ENCODE measurements at places on chromosomes 11 and 22. TPM values are rescaled to one million over a fixed set of nuclear protein-coding genes. Genes with fewer than 3 reads are reported as not detected.

DNA sequence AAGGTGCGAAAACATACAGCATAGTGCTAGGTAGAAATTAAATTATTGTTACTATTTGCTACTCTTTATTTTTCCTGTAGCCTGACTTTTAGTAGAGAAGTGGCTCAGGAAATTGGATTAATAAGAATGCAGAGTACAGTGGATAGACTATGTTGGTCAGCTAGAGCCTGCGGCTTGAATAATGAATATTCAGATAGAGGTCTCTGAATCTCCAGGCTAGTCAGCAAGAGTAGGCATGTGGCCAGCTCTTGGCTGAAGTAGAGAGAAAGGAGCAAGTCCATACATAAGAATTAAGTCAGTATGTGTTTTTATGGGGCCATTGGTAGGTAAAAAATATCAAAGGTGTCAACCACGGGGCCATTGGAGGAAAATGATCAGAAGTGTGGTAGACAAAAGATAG, 413.5 kb downstream of the NELL1 start:
- no peaks in the 10 kb centered on the region for H3K4me1 ChIP-seq
- DNase-seq, result no peak
- H3K4me3 ChIP-seq, result no peak overlapping the region
- H3K27me3 ChIP-seq, result no peaks in the 10 kb centered on the region
- H3K27ac ChIP-seq, result no peak overlapping the region
- no peaks in the 10 kb centered on the region for H3K36me3 ChIP-seq

- peak overlapping the region; percentile 100 for H3K27ac ChIP-seq
- no peak overlapping the region for H3K4me3 ChIP-seq
- no peak for DNase-seq
- no peaks in the 10 kb centered on the region for H3K27me3 ChIP-seq
- peaks cover 59% of the 10 kb centered on the region for H3K4me1 ChIP-seq
Observed at GRCh38 chr11:65417702-65418430, 4.7 kb upstream of the NEAT1 start.

GRCh38 chr11:46710821-46711269, 8.2 kb upstream of the F2 start:
- peak; percentile 92 for DNase-seq
- H3K4me1 ChIP-seq, result peaks cover 31% of the 10 kb centered on the region
- peaks cover 5% of the 10 kb centered on the region for H3K36me3 ChIP-seq
- no peak overlapping the region for H3K4me3 ChIP-seq
- peak overlapping the region; percentile 94 for H3K27ac ChIP-seq

DNA sequence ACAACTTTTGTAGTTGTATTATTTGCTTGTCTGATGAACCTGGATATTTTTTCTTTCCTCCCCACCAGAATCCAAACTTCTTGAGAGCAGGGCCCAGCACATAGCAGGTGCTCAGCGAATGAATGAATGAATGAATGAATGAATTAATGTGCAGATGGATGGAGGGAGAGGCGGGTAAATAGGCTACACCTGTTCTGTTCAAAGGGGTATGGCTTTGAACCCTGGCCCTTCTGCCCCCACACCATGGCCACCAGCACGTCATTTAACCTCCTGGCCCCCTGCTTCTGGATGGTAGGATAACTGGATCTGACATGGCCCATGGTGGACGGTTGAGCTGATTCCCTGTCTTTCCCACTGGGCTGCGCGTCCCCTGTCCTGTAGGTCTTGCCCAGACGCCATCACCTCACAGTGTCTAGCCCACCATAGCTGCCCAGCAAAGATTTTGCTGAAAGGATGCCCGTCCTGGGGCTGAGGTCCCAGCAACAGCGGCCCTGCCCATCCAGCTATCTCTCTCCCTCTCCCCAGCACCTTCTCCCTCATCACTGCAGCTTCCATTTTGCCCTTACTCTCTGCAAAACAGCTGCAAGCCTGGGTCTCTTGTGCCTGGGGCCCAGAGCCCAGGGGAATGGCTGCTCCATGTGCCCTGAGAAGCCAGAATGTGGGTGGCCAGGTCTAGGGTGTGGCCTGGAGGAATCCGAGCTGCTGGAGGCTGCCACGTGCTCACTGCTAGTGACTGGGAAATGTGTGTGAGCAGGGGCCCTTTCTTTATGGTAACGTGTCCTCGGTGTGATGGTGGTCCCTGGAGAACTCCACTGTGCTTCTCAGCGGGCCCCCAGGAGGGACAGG, 49.3 kb upstream of the LINC01488 start:
- H3K27me3 ChIP-seq, result no peaks in the 10 kb centered on the region
- no peaks in the 10 kb centered on the region for H3K36me3 ChIP-seq
- peak; percentile 84 for DNase-seq
- H3K4me1 ChIP-seq, result peaks cover 7% of the 10 kb centered on the region
- H3K27ac ChIP-seq, result no peak overlapping the region
- H3K4me3 ChIP-seq, result no peak overlapping the region

DNA sequence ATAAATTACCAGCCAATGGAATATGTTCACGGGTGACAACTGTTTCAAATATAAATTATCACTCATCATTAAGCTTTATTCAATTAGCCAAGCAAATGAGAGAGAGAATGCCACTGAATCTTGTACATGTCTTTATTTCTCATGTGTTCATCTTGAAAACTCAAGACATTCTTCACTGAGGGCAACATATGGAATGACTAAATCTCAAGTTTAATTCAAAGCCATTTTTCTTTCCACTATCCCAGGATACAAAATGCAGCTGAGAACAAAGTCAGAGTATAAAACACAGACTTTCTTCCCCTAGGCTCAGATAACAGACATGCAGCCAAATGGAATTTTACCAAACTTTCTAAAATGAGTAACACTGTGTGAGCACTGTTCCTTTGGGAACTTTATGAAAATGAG, 12.1 kb upstream of the BBOX1 start:
- H3K27me3 ChIP-seq, result no peaks in the 10 kb centered on the region
- H3K36me3 ChIP-seq, result no peaks in the 10 kb centered on the region
- H3K4me1 ChIP-seq, result peaks cover 4% of the 10 kb centered on the region
- no peak overlapping the region for H3K27ac ChIP-seq

DNA sequence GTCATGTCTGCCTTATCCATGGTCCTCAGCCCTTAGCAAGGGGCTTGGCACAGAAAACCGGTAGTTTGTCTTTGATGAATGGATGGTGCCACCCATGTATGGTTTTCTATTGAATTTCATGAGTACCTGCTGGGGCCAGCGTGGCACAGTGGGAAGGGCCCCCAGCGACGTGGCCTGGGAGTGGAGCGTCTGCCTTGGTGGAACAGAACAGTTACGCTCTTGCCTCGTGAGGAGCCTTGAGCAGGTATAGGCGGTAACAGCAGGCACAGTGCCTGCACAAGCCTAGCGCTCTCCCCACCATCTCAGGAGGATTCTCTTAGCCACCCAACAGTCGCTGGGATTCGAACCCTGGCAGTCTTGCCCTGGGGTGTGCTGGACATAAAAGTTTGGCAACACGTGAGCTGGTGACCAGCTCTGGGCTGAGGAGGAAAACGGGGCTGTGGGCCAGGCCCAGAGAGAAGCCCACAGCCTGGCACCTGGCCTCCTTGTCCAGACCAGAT, 3.0 kb upstream of the SSH3 start:
- peaks cover 52% of the 10 kb centered on the region for H3K36me3 ChIP-seq
- no peak overlapping the region for H3K4me3 ChIP-seq
- no peak overlapping the region for H3K27ac ChIP-seq
- no peaks in the 10 kb centered on the region for H3K27me3 ChIP-seq
- peaks cover 16% of the 10 kb centered on the region for H3K4me1 ChIP-seq
- DNase-seq, result no peak

DNA sequence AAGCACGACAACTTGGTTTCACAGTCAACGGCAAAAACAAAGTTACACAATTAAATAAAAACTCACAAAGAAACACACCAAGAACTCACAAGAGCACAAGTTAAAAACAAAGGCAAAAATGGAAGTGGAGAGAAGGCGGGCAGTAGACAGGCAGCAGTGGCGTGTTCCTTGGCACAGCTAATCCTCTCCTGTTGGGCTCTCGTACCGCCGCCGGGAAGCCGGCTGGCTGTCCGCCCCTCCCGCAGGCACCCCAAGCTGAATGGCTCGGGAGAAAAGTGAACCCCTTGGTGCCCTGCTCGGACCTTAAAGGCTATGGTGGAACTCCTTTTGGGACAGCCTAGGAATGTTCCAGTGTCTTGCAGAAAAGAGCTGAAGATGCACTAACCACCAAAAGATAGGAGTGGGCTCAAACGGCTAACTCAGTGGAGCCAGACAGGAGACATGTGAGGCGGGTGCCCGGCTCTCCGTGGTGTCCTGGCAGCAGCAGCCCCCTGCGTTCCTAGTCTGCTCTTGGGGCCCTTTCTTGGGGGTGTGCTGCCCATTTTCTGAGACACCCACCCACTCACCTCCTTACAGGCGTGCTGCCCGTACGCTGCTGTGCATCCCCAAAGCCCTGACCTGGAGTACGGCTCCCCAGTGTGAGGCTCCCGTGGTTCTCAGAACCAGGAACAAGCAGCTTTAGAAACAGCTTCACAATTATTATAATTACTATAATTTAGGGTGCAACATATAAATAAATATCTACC, 86.1 kb upstream of the BID start:
- peak; percentile 50 for DNase-seq
- peaks cover 26% of the 10 kb centered on the region for H3K36me3 ChIP-seq
- H3K27me3 ChIP-seq, result no peaks in the 10 kb centered on the region
- H3K4me3 ChIP-seq, result no peak overlapping the region
- H3K4me1 ChIP-seq, result no peaks in the 10 kb centered on the region

GRCh38 chr22:43451371-43452050, 39.7 kb downstream of the MPPED1 start:
- no peak for DNase-seq
- H3K4me1 ChIP-seq, result no peaks in the 10 kb centered on the region
- no peak overlapping the region for H3K4me3 ChIP-seq
- H3K27me3 ChIP-seq, result no peaks in the 10 kb centered on the region

DNA sequence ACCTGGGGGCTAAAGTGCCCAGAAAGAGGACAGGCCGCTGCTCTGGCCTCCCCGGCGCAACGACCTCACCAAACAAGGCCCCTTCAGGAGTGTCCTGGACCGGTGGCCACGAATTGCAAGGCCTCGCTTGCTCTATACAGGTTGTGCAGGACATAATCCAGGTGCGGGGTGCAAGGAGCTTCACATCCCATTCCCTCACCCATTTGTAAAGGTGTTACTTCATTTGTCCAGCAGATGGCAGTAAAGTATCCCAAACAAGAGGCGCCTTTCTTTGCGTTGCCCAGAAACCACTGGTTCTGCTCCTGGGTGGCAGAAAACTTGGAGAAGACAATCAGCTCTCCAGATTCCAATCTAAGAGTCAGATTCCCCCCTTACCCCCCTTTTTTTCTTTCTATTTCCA, 35.9 kb upstream of the PRDM11 start:
- H3K27me3 ChIP-seq, result peaks cover 19% of the 10 kb centered on the region
- H3K4me1 ChIP-seq, result no peaks in the 10 kb centered on the region
- peak; percentile 92 for DNase-seq
- H3K4me3 ChIP-seq, result no peak overlapping the region
- H3K27ac ChIP-seq, result no peak overlapping the region
- no peaks in the 10 kb centered on the region for H3K36me3 ChIP-seq

DNA sequence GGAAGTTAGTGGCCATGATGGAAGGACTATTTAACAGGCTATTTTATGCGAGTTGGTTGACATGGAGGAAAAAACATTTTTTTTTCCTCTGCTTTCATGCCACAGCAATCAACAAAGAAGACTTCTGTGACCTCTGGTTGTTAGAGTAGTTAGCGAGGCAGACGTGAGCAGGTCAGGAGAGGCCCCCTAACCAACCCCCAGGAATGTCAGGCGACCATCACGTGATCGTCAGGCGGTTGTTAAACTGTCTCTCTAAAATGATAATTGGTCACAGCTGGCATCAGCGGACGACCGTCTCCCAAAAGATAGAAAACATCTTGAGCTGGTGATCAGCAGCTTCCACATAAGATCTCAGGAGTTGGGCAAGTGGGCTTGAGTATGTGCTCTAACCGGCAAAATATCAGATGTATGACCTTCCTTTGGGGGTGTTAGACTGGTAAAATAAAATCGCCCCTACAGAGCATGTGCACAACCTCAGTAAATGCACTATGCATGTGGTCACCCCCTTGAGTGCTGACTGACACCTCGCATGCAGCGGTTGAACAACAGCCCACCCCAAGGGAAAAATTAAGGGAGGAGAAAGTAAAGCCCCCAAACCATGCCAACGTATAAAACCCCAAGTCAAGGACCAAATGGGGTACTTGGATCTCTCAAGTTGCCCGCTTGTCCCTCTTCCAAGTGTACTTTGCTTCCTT, 20.9 kb upstream of the NARS2 start:
- peaks cover 9% of the 10 kb centered on the region for H3K4me1 ChIP-seq
- DNase-seq, result no peak
- no peak overlapping the region for H3K4me3 ChIP-seq
- no peaks in the 10 kb centered on the region for H3K27me3 ChIP-seq
- no peaks in the 10 kb centered on the region for H3K36me3 ChIP-seq

- DNase-seq, result no peak
- peak overlapping the region; percentile 78 for H3K4me3 ChIP-seq
- H3K4me1 ChIP-seq, result peaks cover 54% of the 10 kb centered on the region
- no peaks in the 10 kb centered on the region for H3K27me3 ChIP-seq
- no peaks in the 10 kb centered on the region for H3K36me3 ChIP-seq
Observed at GRCh38 chr11:35526370-35526792, 965 bp upstream of the PAMR1 start.

- H3K36me3 ChIP-seq, result no peaks in the 10 kb centered on the region
- no peak overlapping the region for H3K4me3 ChIP-seq
- H3K27me3 ChIP-seq, result peaks cover 3% of the 10 kb centered on the region
- no peaks in the 10 kb centered on the region for H3K4me1 ChIP-seq
- no peak for DNase-seq
Observed at GRCh38 chr11:8290081-8290810, 26.6 kb upstream of the LMO1 start.

GRCh38 chr11:36953976-36954375, 355.9 kb upstream of the RAG2 start:
- H3K36me3 ChIP-seq, result no peaks in the 10 kb centered on the region

GRCh38 chr11:44366741-44367140, 56.8 kb upstream of the ALX4 start:
- DNase-seq, result no peak
- no peak overlapping the region for H3K4me3 ChIP-seq
- H3K4me1 ChIP-seq, result no peaks in the 10 kb centered on the region
- H3K27ac ChIP-seq, result no peak overlapping the region

DNA sequence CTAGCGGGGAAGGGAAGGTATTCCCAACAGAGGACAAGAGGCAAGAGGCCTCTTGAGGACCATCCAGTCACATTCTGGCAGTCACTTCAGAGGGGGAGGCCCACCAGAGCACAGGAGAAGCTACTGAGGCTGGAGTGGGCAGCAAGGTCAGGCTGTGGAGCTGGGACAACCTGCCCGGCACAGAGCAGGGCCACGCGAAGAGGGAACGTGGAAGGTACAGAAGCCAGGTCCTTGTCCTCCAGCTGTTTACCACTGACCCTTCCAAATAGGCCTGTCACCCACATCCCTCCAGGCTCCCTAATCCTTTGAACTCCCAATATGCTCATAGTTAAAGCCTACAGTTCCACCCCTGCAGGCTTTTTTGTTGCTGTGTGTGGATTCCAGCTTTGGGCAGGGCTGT, 76.9 kb downstream of the IGLL1 start:
- H3K36me3 ChIP-seq, result no peaks in the 10 kb centered on the region
- no peaks in the 10 kb centered on the region for H3K4me1 ChIP-seq
- no peak overlapping the region for H3K27ac ChIP-seq
- H3K4me3 ChIP-seq, result no peak overlapping the region
- no peaks in the 10 kb centered on the region for H3K27me3 ChIP-seq

C11orf52 gene
- 1.2 TPM for total RNA-seq

TRIM49 gene
- total RNA-seq, result not detected

Measured in osteoblast (primary cell).